ENCODE measurements at places on chromosomes 7 and 10. TPM values are rescaled to one million over a fixed set of nuclear protein-coding genes. Genes with fewer than 3 reads are reported as not detected.
A peak's percentile ranks its signal among the peaks of the same experiment; 100 is the strongest.

DNA sequence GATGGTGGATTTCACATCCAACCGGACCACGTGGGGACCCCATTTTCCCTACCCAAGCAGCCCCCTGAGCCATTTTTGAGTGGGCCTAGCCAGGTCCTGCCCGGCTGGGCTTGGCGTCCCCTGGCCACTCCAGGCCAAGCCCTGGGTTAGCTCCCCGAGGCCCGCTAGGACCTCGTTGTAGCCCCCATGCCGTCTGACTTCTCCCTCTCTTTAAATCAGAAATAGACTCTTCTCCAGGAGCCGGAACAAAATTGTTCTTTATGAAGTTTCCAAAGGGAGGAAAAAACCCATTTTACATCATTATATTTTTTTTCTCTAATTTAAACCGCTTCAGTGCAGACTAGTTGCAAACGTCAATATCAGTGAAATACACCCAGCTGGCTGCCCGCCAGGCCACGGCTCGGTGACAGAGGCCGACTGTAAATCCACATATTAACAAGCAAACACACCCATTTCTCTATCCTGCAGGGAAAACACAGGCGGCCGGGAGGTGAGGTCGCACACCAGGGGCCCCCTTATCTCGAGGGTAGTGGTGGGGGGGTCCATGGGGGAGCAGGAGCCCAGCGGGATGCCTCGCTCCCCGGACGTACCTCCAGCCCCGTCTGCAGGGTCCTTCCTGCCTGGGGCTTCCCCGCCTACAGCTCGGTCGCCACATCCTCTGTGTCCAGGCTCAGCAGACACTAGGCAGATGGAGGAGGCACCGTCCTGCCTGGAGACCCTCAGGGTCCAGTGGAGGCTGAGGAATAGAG is 72.7 kb downstream of the ELFN1 start:
- peak; percentile 52 for DNase-seq

DNA sequence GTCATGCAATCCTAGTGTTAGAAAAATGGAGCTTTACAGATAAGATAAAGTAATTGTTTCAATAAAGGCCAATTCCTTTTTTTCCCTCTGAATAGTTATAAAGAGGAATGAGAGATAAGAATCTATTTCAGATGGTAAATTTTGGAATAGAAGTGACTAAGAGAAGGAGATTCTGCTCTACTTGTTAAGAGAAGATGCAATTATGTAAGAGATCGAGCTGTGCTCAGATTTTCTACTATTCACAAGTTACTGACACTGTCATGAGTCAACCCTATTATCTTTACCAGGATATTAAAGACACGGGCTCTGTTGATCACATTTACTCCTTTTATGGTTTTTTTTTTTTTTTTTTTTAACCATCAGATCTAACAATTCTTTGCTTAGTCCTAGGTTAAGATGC is 511.3 kb downstream of the ARL4A start:
- no peak for DNase-seq

MMRN2 gene
- polyA plus RNA-seq, result 28.2 TPM

DNA sequence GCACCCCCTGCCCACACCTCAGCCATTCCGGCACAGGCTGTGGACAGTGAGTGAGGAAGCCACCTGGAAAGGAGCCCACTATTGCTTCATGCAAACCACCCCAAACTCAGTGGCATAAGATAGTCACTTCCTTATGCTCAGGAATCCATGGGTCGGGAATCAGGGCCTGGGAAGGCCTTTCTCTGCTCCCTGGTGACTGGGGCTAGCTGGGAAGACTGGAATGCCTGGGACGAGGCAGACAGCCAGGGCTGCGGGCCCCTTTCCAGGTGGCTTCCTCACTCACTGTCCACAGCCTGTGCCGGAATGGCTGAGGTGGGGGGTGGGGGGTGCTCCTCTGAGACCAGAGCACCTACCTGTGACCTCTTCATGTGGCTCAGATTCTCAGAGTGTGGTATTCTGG is 74.1 kb upstream of the GRB10 start:
- DNase-seq, result no peak

MAGI2 gene
- polyA plus RNA-seq, result 36.4 TPM

- no peak for DNase-seq
Measured at GRCh38 chr7:17339952-17340351, 41.5 kb downstream of the AHR start.

Measured in left renal pelvis (tissue), 4 donors.